ENCODE measurements at places on chromosomes 7 and 10.

- DNase-seq, result no peak
These were observed 65.1 kb downstream of the PDGFA start for GRCh38 chr7:454356-455109.

- no peak for DNase-seq
These were observed 2.8 kb upstream of the OR6V1 start for GRCh38 chr7:143049362-143049761.

- no peak for DNase-seq
These were observed 289.2 kb downstream of the WDR37 start for GRCh38 chr10:1345368-1345767.

GRCh38 chr7:33821970-33822369, 83.4 kb upstream of the BMPER start:
- no peak for DNase-seq

GRCh38 chr10:124249196-124249595, 155.8 kb upstream of the CHST15 start:
- no peak for DNase-seq

GRCh38 chr7:74185636-74186035, 11.5 kb downstream of the EIF4H start:
- DNase-seq, result no peak

- DNase-seq, result no peak
These were observed 202.5 kb upstream of the AHR start for GRCh38 chr7:17095931-17096330.

DNA sequence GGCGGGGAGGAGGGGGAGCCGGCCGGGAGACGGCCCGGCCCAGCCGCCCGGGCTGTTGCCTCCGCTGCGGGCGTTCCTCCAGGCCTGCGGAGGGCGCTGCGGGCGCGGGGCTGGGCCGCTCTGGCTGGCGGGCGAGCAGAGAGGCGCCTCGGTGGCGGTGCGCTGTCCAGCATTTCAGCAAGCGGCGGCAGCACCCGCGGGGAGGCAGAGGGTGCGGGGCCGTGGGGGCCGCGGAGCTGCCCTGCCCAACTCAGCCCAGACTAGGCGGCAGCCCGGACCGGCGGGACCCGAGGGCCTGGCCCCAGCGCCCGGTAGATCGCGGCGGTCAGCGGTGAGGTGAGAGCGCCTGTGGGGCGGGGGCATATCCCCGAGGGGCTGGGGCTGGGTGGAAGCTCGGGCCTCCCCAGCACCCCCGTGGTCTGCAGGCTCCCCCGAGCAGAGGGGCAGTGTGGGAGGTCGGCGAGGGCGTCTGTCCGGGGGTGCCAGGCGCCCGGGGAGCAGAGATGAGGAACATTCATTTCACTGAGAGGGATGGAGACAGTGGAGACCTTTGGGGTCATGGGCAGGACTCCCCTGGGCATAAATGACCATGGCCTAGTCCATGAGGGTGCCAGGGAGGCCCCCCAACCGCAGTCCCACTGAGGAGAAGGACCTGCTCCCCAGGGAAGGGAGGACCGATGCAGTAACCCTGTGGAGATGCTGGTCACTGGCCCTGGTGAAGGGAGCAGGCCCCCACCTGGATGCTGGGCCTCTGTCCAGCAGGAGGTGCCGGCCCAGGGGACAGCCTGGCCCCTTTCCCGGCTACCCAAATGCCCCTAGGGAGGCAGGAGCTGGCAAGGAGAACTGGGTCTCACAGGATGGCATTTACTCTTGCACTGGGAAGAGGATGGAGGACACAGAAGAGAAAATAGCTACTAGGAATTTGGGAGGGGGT, at the start of gene SRRM3:
TSS of gene SRRM3 (plus strand) at position 165 of the 934 bp plus-strand sequence. CDS start 33,171 bp downstream, outside the sequence.
- DNase-seq, result peak; percentile 15

GRCh38 chr7:123425246-123425645, 109.1 kb downstream of the IQUB start:
- no peak for DNase-seq

DNA sequence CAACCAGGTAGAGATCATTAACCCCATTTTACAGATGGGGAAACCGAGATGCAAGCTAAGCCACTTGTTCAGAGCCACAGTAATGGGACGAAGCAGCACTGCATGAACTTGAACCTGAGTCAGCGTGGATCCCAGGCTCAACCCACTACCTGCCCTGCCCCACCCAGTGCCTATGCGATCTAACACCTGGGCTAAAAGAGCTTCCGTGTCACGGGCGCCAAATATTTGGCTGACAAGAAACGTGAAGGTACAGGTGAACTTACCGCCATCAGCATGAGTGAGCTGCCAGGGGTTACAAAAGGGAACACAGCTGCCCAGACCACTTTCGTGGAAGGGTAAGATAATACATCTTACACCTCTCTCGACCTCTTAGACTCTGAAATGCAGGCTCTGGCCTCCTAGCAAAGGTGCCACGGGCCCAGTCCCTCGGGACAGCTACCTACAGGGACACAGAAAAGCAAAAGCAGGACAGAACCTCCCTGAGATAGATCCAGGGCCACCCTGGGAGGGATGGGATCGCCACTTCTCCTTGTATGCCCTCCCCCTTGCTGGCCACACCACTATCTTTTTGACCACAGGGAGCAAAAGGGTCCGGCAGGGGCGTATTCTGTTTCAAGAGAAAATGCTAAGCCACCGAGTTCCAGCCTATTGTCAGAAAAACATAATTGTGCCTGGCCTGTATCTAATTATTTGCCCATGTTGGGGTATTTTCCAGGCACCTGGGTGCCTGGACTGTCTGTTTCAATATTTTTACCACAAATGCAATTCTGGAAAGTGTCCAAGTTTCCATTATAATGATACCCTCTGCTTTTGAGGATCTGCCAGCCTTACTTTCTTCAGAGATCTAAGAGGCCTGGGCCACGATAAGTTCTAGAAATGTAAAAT, 6.4 kb downstream of the CHST15 start:
- no peak for DNase-seq

DNA sequence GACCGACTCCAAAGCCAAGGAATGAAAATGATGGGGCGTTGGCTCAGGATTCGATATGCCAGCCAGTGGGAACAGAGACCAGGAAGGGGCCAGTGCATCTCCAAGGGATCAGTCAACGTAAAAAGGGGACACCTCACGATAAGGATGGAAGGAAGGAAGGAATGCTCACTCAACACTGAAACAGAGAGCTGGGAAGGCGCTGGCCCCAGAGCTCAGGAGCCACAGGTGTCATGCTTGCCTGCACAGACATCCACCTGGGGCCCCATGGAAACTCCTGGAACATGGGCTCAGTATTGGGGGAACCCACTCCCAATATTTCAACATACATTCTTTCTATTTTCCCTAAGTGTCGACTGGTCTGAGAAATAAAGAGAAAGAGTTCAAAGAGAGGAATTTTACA, 5.3 kb downstream of the MMRN2 start:
- DNase-seq, result no peak

- no peak for DNase-seq
These were observed 24.8 kb upstream of the SHH start for GRCh38 chr7:155837126-155837479.

- no peak for DNase-seq
These were observed 168.7 kb downstream of the TAX1BP1 start for GRCh38 chr7:27908534-27909165.

DNA sequence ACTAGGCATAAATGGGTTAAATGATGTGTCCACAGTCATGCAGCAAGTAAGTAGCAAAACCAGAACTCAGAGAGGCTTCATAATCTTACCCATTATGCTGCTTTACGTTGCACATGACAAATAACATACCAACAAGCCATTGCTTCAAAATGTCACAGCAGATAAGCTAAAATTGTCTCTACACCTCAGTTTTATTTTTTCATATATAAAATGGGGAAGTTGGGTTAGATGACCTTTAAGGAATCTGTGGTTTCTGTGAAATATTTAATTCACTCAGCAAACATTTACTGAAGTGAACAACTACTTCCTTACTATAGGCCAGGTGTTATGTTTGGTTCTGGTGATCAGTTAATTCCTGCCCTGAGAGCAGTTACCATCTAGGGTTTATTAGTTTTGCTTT, 2.2 kb upstream of the ASCC1 start:
- DNase-seq, result no peak

DNA sequence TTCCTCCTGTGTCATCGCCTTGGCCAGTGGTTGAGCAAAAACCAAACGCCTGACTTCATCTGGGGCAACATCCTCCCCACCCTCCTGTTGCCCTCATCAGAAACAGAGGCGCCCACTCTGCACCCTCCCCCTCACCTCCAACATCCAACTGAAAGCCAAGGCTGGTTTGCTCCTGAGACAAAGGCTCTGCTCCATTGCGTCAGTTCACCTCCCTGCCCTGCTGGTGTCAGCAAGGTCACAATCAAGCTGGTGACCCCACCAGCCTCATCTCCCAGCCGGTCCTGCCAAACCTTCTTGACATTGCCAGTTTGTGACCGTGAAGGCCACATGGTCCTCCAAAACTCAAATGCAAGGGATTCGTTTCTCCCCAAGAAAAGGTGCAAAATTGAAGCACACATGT, 131.7 kb upstream of the ADAM12 start:
- no peak for DNase-seq

- peak; percentile 82 for DNase-seq
These were observed 62.5 kb downstream of the DAGLB start for GRCh38 chr7:6385110-6385781.

DNA sequence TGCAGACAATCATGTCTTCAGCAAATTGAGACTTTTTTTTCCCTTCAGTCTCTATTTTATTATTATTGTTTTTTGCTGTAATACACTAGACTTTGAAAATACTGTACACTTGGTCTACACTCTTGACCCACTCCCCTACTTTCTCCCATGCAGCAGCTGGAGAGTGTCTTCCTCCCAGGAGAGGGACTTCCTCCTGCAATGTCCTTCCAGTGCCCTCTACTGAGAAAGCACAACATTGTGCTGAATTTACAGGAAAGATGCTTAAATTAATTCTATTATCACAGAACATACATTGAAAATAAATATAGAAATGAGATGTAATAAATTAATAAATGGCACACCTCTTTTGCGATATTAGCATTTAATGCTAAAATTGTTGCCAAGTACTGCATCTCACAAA, 411.3 kb downstream of the CCSER2 start:
- no peak for DNase-seq

GRCh38 chr7:86955895-86956503, 103.5 kb downstream of the ELAPOR2 start:
- no peak for DNase-seq

- no peak for DNase-seq
These were observed 615.4 kb downstream of the DNAJB6 start for GRCh38 chr7:157952050-157952667.

- DNase-seq, result no peak
These were observed 6.8 kb downstream of the PON1 start for GRCh38 chr7:95317546-95317945.

DNA sequence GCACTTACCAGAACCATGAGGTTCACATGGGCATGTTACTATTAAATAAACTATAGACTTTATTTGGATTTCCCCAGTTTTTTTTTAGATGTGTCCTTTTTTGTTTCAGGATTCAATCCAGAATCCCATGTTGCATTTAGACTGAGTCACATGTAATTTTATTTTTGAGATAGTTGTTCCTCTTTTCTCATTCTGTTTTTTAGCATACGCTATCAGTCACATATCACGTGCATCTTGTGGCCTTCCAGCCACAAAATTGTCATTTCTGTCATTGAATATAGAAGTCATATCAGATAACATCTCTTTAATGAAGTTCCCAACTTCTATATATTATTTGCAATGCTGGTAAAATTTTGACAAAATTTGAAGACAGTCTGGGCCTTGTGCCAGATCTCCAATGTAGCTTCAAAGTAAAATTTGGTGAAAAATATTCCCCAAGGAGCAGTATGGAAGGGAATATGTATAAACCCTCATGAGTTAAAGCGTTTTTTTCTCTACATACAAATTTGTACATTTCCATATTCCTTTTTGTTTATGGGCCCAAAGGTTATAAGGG, 132.3 kb upstream of the MKI67 start:
- no peak for DNase-seq

GRCh38 chr7:26688388-26688787, 176.0 kb downstream of the SKAP2 start:
- DNase-seq, result no peak

GRCh38 chr10:5047912-5048628, 44.4 kb upstream of the AKR1C2 start:
- DNase-seq, result no peak

- no peak for DNase-seq
These were observed 137.8 kb upstream of the GALNT17 start for GRCh38 chr7:70994176-70994575.

- no peak for DNase-seq
These were observed 32.0 kb upstream of the ARMS2 start for GRCh38 chr10:122422266-122422989.

DNA sequence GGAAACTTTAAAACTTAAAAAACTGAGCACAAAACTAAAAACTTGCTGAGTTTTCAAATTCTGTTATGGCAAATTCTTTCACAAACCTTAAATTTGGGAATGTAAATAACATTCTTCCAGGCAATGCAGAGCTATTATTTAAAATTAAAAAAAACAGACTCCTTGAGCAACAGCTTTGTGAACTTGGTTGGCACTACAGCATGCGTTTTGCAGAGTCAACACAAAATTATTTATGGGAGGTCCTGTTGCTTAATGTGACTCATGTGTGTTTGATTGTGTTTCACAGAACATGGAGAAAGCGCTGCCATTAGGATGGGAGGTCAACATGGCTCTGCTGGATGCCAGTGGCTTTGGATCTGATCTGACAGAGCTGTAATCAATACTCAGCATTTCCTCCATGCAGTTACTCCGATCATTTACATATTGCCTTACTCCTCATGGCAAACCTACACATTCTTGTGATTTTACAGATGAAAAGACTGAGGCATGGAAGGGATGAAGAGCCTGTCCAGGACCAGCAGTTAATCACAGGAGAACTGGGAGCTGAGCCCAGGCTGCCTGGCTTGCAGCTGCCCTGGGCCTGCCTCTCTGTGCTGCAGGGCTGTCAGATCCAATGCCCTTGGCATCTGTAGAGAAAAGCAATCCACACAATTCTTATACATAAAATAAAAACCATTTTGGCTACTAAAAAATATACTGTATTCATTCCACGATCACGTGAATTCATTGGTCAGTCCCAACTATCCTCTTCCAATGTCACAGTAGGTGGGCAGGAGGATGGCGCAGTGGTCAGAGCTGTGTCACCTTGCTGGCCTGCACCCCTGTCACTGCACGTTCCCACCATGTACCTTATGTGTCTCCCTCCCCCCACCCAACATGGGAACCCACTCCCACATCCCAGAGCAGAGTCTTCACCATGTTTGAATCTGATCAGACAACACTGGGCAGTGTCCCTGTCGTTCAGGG, 200.9 kb downstream of the CXCL12 start:
- no peak for DNase-seq

DNA sequence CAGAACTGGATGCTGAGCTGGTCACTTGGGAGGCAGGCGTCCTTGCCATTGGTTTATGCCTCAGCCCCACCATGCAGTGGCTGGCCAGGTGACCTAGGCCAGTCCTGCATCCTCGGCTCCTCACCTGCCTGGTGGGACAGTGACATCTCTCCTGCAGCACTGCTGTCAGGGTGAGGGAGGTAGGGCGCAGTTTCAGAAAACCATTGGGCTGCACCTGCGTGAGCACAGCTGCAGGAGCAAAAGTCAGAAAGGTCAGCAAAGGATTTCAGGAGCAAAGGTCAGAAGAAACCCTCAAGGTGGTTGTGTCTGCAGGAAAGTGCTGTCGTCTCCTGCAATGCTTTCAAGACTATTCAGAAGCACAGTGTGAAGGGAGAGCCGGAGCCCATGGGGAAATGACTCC, 48.1 kb downstream of the EGFR start:
- no peak for DNase-seq

- no peak for DNase-seq
These were observed 189.7 kb downstream of the PTPRN2 start for GRCh38 chr7:158397885-158398284.

- no peak for DNase-seq
These were observed 82.6 kb upstream of the GLI3 start for GRCh38 chr7:42319631-42320030.

Measured in HFF-Myc (cell line).